ENCODE measurements at places on chromosomes 13 and 19. TPM values are rescaled to one million over a fixed set of nuclear protein-coding genes. Genes with fewer than 3 reads are reported as not detected.
A peak's percentile ranks its signal among the peaks of the same experiment; 100 is the strongest.

C19orf73 gene
- total RNA-seq = 12.5 TPM

LILRA6 gene
- 0.15 TPM for total RNA-seq

TTC9B gene
- total RNA-seq = not detected

ZNF563 gene
- 3.2 TPM for total RNA-seq

CD70 gene
- not detected for total RNA-seq

NOSIP gene
- total RNA-seq = 120 TPM

CYP4F2 gene
- not detected for total RNA-seq

DAND5 gene
- total RNA-seq = not detected

CDX2 gene
- not detected for total RNA-seq

TNFSF13B gene
- 0.69 TPM for total RNA-seq

SSBP4 gene
- total RNA-seq = 180 TPM

DNA sequence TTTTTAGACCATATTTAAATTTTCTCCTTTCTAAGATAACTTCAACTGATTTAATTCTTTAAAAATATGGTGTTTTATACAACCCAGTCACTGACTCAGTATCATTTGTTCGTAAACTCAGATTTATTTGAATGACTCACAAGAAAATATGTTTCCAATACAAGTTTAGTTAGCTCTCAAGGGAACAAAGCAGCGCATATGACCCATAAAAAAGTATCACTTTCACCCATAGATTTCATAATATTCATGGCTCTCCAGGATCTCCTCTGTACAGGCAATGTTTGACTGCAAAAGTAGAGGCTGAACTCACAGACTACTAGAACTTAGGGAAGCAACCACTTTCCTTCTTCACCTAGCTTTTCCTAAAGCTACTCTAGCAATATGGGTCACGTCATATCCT, 405.6 kb upstream of the PCDH9 start:
- DNase-seq = no peak

DNA sequence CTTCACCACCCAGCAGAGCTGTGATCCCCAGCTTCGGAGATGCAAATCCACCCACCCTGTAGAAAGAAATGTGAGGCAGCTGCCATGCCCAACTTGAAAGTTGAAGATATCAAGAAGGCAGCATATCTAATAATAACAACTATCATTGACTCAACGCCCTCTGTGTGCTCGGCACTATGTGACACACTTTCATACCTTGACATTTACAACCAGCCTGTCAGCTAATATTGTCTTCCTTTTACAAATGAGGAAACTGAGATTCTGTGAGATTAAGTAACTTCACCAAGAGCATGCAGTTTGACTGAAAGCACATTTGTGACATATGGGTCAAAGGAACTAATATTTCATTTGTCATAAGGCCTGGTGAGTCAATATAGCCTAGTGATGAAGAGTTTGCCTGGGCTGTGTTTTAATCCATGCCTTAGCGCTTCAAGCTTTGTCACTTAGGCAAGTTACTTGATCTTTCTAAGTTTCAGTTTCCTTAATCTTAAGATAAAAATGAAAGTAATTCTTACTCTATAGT, 137.0 kb downstream of the FLT1 start:
- DNase-seq = no peak

DNA sequence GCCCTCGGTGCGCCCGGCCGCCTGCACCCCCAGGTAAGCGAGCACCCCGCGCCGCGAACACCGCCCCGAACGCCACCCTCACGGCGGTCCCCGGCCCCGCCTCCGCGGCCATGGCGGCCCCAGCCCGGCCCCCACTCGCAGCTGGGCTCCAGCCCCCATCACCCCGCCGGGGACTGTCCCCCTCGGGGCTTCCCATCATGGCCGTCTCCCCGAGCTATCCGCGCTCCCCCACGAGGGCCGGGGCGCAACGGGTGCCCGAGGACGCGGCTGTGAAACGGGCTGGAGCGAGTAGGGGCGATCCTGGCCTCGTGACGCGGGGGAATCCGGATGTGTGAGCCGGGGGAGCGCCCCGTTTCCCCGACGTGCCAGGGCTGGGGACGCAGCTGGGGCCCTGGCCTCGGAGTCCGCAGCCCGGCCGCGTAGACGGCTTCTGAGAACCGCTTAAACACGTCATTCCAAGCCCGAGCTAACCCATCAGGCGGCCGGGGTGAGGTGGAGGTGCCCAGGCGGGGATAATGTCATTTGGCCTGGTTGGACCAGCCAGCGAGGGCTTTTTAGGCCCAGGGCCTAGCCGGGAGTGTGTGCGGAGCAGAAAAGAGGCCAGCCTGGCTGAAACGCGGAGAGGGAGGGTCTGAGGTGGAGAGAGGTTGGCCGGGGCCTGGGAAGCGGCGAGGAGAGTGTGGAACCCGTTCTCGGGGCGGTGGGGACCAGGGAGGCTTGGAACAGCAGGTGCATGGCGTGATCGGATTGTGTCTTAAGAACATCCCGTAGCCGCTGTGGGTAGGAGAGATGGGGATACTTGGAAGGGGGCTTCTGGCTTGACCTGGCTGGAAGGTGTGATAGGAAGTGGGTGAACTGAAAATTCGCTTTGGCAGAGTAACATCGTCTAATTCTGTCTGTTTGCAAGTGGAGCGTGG, 550 bp downstream of the CERS4 start:
- DNase-seq = peak; percentile 47

GRCh38 chr13:29707876-29708543, 112.5 kb upstream of the SLC7A1 start:
- DNase-seq = peak; percentile 65

- DNase-seq = no peak
These were observed 260.0 kb downstream of the COG6 start for GRCh38 chr13:39915418-39915817.

DNA sequence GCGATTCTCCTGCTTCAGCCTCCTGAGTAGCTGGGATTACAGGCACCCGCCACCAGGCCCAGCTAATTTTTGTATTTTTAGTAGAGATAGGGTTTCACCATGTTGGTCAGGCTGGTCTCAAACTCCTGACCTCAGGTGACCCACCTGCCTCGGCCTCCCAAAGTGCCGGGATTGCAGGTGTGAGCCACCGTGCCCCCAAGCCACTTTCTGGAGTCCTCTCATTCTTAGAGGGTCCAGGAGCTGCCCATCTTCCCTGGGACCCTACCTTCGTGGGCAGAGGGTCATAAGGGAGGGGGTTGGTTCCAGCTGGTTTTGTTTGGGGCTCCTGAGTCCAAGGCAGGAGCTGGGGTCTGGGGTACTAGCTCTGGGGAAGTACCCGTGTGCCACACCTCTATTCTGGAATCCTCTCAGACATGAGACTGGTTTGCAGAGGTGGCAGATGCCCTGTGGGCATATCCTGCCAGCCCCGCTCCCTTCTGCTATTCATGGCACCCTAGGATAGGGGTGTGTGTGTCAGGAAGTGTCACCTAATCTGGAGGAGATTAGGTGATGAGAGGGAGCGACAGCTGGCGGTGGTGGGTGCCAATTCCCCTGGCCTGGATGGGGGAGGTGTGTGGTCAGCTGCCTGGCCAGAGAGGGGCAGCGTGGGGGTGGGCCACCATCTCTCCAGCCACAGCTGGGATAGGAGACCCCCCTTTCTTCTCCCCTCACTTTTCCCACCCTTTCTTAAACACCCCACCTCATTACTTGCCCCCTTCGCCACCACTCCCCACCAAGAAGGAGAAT, 2.1 kb downstream of the PRMT1 start:
- no peak for DNase-seq

DNA sequence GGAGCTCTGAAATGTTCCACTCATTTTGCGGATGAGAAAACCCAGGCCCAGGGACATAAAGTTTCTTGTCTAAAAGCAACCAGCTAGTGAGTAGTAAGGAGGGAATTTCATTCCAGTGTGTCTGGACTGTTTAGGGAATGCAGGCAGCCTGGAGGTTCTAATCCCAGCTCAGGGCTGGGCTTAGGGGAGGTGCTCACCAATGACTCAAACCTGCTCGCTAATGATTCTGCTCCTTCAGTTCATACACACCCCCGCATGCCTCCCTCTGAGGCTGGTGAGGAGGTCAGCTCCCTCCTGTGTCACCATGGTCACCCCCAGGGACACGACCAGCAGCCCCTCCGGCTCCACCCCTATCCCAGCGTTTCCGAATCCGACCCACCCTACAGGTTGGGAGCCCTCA, 34.6 kb downstream of the CYP4F2 start:
- no peak for DNase-seq

DNA sequence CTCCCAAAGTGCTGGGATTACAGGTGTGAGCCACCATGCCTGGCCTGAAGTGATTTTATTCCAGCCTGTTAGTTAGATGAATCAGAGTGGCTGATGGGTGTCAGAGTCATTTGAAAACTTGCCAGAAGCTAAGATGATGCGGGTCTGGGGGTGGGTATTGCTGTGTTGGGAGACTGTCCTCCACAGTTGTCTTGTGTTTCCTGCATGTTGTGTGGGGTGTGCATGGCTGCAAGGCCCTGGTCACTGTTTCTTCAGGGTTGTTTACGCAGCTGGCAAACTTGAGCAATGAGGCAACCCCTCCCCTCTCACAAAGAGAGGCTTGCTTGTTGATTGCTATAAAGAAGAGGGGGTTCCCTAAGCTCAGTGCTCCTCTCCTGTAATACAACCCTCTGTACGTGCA, 71.8 kb downstream of the TRPM4 start:
- DNase-seq = no peak

- no peak for DNase-seq
These were observed 242.6 kb downstream of the KCTD12 start for GRCh38 chr13:76643596-76643995.

DNA sequence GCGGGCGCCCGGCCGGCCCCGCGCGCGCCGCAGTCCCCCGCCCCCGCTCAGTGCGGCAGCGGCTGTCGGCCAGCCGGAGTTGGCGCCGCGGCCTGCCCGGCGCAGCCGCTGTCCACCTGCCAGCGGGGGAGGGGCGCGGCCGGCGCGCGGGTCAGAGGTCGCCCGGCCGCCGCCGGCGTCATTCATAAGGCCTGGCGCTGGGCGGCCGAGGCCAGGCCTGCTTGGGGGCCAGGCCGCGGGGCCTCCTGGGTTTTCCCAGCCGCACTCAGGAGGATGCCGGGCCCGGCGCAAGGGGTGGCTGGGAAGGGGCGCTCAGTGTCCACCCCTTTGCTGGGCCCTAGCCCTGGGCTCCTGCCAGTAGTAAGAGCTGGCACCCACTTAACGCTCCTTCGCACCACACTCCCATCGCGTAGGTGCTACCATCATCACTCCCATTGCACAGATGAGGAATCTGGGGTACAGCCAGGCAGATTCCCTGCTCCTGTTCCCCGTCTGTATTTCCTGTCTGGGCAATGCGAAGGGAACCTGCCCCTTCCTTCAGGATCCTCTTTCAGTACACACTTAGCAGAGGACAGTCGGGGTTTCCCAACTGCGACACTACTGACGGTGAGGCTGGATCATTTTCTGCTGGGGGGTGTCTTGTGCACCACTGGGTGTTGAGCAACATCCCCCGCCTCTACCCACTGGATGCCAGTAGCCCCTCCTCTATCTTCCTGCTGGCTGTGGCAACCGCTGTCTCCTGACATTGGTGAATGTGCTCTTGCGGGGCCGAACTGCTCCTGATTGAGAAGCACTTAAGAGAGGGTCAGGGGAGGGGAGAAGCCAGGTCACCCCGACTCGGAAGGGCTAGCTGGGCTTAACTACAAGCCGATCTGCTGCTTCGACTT, 846 bp upstream of the PRKACA start:
- DNase-seq = peak; percentile 32

- no peak for DNase-seq
These were observed 484.8 kb downstream of the PCDH9 start for GRCh38 chr13:66745307-66745706.

DNA sequence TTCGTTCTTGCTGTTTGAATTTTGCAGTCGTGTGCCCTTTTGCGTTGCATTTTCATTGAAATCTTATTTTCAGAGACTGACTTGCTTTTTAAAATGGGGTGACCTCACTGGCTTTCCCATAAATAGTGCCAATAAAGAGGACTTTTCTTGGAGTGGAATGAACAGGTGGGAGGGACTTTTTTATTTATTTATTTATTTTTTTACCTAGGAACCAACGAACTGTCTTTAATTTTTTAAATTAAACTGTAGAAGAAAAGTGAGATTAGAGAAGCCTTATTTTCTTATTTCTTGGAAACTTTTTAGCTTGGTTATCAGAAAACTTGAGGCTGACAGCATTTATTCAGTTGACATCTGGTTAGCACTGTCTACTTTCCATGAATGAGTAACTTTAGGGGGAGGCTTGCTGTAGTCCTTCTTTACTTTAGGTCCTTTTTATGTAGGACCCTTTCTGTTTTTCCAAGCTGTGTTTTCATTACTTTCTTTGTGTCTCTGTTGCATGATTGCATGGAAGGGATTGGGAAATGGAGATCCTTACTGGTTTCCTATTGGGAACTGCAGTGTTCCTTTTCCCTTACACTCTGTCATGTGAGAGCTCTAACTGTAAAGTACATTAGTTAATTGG, 1.7 kb downstream of the SLAIN1 start:
- DNase-seq = no peak

GRCh38 chr19:7729211-7729610, 2.7 kb downstream of the CLEC4G start:
- no peak for DNase-seq

- DNase-seq = no peak
These were observed 169.2 kb upstream of the TSHZ3 start for GRCh38 chr19:31518216-31519020.

DNA sequence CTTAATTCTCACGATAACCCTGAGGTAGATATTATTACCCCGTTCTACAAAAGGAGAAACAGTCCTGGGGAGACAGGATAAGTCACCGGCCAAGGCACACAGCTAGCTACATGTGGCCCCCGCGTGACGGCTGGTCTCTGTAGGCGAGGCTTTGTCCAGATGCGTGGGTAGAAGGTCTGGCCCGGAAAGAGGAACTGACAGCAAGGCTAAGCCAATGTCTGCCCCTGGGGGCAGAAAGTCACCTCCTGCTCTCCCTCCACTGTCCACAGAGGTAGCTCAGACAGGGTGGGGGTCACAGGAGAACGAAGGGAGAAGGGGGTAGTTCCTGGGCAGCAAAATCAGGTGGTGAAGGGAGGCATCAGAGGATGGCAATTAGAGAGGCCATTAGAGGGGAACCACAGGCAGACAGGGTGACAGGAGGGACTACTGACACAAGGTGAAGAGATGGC, 1.8 kb downstream of the APOC4 start:
- DNase-seq = no peak

DNA sequence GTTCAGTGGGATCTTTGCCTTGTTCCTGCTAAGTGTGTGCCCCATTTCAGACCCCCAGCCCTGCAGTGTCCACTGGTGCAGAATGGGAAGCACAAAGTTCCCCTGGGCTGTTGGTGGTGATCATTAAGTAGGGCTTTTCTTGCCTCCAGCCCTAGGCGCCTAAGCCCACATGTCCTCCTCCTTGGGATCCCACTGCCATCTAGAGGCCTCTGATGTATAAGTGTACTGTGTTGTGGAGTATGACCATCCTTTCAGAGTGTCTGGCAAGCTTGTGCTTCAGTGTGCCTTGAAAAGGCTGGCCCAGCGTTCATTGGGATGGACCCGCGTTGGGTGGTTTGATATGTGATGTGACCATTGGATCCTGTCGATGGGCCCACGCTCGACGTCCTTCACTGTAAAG, 71.2 kb downstream of the WASF3 start:
- peak; percentile 47 for DNase-seq

DNA sequence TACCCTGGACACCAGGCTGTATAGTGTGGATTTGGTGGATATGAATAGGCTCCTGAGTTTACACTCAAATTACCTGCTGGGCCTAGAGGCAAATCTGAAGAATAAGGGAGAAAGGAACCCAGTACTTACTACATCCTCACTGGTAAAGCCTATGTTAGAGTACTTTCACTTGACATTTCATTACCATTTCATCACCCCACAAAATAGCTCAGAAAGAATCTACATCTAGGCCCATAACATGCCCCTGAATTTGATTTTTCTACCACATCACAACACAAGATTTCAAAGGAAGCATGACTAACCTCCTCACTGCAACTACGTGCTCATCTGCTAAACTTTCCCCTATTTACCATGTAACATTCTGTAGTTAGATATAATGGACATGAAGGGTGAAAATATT, 43.3 kb downstream of the VWA8 start:
- DNase-seq = peak; percentile 74

GRCh38 chr19:4352701-4353121, 9.3 kb downstream of the MPND start:
- peak; percentile 76 for DNase-seq

All from cardiac muscle cell (in vitro differentiated cells and primary cell).